ENCODE measurements at places on chromosomes 1 and 21. TPM values are rescaled to one million over a fixed set of nuclear protein-coding genes. Genes with fewer than 3 reads are reported as not detected.

DNA sequence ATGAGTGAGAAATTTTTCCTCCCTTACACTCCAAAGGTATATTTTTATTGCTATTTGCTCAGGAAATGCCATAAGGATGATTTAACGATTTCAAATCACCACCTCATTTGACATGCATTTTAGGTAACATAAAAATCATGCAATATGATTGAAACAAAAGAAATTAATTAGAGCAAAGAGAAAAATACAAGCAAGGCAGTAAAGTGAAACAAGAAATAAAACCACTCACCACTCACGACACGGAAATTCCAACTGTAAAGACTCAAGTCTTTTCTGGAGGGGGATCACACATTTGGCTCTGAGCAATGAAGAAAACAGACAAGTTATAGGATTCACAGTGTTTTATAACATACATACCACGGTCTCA, 86.8 kb upstream of the ARHGAP29 start:
- DNase-seq, result no peak

- no peak for DNase-seq
These were observed 249.4 kb downstream of the RPS6KC1 start for GRCh38 chr1:213300433-213300832.

NIBAN1 gene
- total RNA-seq, result 42.4 TPM

LAD1 gene
- 0.76 TPM for total RNA-seq

ADCY10 gene
- total RNA-seq, result 0.67 TPM

TRIM17 gene
- 1.2 TPM for total RNA-seq

DNA sequence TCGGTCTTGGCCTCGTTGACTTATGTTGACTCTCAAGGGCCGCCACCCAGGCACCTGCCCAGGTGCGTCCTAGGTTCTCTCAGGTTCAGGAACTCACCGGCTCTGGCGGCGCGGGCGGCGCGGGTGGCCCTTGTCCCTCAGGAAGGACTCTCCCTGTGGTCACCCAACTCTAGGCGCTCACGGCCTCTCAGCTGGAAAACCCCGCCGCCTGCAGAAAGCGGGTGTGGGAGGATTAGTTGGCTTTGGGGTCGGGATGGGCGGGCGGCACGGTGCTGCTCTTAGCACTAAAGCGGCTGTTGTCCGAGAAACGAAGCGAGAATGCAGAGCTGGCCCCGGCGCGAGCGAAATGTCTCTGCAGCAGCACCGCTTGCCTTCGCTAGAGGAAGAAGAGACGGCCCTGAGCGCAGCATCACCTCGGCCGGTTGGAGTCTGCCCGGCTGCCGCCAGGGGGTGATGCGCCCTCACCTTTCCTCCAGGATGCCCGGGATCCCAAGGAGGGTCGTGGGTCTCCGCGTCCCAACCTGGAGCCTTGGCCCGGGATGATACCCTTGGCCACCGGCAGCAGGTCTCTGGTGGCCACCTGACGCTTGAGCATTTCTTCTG, 8.1 kb upstream of the TADA1 start:
- peak; percentile 73 for DNase-seq

- no peak for DNase-seq
These were observed 74.3 kb downstream of the AK5 start for GRCh38 chr1:77356136-77356535.

OVAAL gene
- not detected for total RNA-seq
